ENCODE measurements at places on chromosomes 13 and 19. TPM values are rescaled to one million over a fixed set of nuclear protein-coding genes. Genes with fewer than 3 reads are reported as not detected.
A peak's percentile ranks its signal among the peaks of the same experiment; 100 is the strongest.

- DNase-seq = no peak
These were observed at the start of gene VSTM2B for GRCh38 chr19:29525901-29526729. TSS of gene VSTM2B (plus strand) at chr19:29525994. CDS start at chr19:29526584, 590 bp downstream.

DNA sequence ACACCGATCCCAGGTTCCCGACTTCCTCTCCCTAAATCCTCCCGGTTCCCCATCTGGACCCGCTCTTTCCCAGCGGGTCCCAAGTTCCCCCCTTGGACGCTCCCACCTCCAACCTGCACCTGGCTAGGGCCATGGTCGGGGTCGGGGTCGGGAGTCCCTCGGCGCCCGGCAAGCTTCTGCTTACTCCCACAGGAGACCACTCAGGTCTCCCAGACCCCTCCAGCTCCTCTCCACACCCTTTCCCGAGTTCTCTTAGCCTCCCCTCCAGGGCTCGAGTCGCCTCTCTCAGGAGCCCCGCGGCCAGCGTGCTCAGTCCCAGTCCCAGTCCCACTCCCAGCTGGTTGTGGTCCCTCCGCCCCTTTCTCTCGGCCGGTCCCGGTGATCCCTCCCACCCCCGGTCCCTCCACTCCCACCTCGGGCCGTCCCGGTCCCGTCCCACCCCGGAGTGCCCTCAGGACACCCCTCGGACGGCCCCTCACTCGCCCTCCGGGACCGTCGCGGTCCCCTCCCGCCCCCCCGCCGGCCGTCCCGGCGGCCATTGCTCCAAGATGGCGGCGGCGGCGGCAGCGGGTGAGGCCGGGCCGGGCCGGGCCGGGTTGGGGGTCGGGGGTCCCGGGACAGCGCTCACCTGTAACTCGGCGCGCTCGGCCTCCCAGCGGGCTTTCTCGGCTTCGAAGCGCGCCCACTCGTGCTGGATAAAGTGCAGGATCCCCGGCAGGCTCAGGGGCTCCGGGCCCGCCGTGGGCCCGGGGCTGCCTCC lies at the start of gene FKRP:
Gene FKRP (plus strand): TSS at position 537 of the 760 bp plus-strand sequence. CDS start 9,394 bp downstream, outside the sequence.
- peak; percentile 58 for DNase-seq

GRCh38 chr19:43555185-43555770 lies 20.0 kb downstream of the XRCC1 start:
- peak; percentile 67 for DNase-seq

Gene CYP4F2
- not detected for total RNA-seq

Gene LILRB2
- 1.8 TPM for total RNA-seq

All from Right ventricle myocardium superior (tissue), 1 donor.